ENCODE measurements at places on chromosomes 4 and X.

- no peak for DNase-seq
Measured at GRCh38 chrX:13110433-13111324, 66.3 kb upstream of the FAM9C start.

- no peak for DNase-seq
Measured at GRCh38 chr4:146333187-146333894, 119.0 kb downstream of the REELD1 start.

- no peak for DNase-seq
Measured at GRCh38 chr4:109164011-109164410, 138.4 kb downstream of the COL25A1 start.

DNA sequence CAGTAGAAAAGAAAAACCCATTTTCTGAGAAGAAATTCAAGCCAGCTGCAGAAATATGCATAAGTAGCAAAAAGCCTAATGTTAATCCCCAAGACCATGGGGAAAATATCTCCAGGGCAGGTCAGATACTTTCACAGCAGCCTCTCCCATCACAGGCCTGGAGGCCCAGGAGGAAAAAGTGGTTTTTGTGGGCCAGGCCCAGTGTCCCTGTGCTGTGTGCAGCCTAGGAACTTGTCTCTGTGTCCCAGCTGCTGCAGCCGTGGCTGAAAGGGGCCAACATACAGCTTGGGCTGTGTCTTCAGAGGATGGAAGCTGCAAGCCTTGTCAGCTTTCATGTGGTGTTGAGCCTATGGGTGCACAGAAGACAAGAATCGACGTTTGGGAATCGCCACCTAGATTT, 581.0 kb downstream of the C4orf33 start:
- no peak for DNase-seq

DNA sequence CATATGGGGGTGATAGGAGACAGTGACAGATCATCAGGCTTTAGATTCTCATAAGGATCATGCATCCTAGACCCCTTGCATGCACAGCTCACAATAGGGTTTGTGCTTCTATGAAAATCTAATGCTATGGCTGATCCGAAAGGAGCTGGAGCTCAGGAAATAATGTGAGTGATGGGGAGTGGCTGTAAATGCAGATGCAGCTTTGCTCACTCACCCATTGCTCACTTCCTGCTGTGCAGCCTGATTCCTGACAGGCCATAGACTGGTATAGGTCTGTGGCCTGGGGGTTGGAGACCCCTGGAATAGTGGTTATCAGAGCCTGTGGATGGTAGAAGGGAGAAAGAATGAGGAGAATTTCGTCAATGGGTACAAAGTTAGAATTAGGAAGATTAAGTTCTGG, 2751.1 kb downstream of the ARAP2 start:
- no peak for DNase-seq

DNA sequence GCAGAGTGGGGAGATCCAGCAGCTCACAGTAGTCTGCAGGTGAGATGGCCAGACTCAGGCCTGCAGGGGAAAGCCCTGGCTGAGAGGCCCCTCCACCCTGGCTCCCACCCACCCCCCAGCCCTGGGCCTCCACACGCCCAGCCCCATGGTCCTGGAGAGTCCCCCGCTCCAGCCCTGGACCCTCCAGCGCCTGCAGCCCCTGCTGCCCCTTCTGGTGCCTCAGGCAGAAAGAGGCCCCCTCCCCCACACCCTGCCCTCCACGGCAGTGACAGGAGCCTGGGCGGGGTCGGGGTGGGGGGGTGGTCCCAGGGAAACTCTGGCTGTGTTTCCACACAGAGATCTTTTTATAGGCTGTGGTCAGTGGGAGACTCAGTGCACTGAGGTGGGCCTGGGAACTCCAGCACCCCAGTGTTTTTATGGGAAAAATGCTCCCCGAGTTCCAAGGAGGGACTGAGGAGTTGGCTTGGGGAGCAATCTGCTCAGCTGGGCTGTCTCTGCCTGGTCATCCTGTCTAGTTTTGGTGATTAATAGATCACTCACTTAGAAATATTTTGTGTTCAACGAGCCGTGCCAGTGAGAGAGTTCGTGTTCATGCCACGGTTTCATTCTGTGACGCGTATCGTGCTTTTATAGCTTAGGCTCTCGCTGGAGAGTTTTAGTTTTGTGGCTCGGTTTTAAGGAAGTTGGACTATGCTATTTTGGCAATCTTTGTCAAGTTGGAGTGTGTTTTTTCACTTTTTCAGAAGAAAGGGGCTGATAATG, 53.1 kb upstream of the HGFAC start:
- DNase-seq = peak; percentile 68

DNA sequence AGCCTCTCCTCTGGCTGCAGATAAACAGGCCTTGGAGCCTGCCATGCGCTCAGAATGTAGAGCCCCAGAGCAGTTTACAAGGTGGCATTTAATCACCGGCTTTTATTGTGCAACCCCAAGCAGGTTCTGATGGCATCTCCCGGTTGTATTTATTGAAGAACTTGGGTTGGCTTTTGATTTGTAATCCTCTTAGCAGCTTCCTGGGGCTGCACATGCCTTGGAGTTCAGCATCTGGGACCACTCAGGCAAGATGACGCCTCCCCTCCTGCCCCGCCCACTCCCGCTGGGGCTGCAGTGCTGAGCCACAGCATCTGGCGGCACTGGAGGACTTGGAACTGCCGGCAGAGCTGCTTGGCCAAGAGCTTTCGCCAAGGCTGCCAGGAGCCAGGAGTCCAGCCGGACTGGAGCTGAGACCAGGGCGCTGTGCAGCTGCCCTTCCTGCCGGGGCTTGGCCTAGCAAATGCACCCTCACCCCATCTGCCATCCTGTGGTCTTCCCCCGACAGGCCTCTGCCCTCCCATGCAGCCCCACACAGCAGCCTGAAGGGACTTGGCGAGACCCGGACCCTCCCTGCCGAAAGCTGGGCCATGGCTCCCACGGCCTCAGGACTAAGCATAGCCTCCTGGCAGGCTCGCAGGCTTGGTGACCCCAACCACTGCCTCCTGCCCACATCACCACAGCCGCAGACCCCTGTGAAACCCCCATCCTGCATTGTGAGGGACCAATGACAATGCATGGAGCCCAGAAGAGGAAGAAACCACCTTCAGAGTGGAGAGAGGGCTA, 5.4 kb downstream of the HTRA3 start:
- peak; percentile 94 for DNase-seq

DNA sequence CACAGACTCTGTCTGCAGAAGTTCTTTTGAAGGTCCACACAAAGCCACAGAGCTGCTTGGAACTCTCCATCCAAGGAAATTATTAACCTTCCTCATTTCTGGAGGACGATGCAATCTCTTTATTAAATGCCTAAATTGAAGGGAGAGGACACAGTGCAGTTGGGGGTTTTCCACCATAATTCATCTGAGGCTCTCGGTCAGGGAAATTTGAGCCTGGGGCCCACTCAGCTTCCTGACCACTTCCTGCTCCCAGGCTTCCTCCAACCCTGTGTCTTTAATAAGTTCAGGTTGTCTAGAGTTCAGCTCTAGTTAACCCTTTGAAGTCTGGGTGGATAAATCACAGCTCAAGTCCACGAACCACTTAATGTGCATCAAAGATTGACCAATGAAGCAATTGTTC, 58.5 kb downstream of the PRPS1 start:
- DNase-seq = no peak

- no peak for DNase-seq
Measured at GRCh38 chrX:117851025-117851424, 265.6 kb downstream of the KLHL13 start.

DNA sequence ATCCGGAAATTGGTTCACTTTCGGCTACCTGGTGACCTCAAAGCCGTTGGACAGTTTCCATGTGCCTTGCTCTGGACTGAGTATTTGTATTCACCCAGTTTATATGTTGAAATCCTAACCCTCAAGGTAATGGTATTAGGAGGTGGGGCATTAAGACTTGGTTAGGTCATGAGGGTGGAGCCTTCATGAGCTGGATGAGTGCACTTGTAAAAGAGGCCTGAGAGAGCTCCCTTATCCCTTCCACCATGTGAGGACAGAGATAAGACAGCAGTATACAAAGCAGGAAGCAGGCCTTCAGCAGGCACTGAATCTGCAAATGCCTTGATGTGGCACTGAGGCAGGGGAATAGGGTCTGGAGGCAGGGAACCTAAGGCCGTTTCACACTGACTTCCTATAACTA, 5.3 kb upstream of the OPHN1 start:
- no peak for DNase-seq

DNA sequence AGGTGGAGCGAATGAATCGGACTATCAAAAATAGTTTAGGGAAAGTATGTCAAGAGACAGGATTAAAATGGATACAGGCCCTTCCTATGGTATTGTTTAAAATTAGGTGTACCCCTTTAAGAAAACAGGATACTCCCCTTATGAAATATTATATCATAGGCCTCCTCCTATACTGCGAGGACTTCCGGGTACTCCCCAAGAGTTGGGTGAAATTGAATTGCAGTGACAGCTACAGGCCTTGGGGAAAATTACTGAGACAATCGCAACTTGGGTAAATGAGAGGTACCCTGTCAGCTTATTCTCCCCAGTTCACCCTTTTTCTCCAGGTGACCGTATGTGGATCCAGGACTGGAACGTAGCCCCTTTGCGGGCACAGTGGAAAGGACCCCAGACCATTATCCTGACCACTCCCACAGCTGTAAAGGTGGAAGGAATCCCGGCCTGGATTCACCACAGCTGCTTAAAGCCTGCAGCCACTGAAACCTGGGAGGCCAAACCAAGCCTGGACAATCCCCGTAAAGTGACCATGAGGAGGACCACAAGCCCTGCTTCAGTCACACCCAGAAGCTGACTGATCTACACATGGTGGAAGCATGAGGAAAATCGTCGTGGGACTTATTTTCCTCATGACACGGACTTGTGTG, 1138.1 kb downstream of the ARAP2 start:
- no peak for DNase-seq

DNA sequence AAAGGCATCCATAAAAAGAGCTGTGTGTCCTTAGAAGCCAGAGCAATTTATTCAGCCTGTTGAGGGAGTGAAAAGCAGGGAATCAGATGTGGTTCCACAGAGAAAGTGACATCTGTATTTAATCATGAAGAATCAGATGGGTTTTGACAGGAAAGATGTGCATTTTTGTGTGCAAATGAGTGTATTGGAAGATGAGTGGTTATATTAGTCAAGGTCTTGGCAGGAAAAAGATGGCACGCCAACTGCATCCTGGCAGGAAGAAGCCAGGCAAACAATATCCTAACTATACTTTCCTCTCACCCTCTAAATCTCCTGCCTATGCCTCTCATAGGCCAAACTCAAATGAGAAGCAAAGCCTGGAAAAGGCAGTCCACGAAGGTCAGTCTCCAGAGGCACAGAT, 59.1 kb downstream of the SCFD2 start:
- DNase-seq = no peak

DNA sequence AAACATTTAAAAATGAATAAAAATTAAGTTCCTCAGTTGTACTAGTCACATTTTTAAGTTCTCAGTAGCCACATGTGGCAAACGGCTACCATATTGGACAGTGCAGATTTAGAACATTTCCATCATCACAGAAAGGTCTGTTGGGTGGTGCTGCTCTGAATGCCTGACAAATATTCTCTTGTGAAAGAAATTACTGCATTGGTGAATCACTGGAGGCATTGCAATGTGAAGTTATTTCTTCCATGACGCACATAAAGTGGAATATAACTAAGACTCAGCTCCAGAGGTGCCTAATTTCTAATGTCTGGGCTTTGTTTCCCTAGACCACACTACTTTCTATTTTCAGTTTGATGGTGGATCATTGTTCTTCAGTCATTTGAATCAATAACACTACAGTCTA, 44.9 kb downstream of the CLNK start:
- DNase-seq = no peak

DNA sequence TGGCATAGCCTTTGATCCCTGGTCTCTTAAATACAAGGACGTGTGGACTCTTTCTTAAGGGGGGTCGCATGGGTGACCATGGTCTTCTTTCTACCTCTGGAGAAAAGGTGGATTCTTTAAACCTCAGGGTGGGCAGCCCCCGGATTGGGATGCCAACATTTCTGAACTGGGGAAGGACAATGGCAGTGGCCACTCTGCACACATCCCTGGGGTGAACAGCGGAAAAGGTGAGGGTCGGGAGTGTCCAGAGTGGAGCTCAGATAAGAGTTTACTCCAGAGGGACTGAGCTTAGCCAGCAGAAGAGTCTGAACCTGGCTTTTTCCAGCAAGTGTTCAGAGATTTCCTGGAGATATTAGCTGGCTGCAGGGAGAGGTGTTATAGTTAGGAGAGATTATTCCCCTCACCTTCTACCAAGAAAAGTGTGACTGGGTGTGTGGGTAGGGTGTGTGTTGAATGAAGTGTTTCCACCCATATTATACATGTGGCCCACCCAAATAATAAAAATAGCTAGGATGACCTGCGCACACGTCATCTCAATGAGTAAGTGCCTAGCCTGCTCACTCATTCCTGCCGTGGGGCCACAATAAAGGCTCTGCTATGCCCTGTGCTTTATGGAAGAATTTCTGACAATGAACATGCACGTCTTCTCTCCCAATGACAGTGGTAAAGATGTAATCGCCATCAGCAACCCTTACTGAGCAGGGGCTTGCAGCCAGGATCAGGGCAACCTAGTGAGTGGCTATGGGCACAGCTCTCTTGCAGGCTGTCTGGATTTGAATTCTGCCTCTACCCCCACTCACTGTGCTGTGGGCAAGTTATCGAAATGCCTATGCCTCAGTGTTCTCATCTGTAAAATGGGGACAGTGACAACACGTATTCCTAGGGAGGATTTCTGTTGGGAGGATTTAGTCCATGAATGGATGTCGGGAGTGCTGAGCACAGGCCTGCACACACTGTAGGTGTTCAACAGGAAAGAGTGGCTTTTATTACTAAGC, 76.6 kb downstream of the SLC2A9 start:
- DNase-seq = no peak

GRCh38 chr4:106493086-106493485, 124.5 kb upstream of the GIMD1 start:
- no peak for DNase-seq

DNA sequence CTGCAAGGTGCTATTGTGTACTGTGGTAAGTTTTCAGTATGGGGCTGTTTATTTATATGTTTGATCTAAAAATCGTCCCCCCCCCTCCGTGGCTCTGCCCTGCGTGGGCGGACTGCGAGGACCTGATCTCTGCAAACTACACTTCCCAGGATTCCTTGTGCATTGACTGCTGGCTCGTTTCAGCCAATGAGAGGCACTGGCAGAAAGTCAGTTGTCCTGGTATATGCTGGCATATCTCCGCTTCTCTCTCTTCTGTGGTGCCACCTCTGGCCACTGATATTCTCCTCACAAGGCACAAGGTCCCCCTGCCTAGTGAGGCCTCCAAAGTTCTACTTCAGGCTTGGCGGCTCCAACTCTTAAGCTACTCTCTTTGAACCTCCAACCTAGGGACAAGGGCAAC, 168.8 kb upstream of the ZFP42 start:
- DNase-seq = no peak

- DNase-seq = no peak
Measured at GRCh38 chr4:34790131-34790530, 1454.2 kb downstream of the ARAP2 start.
